ENCODE measurements at places on chromosomes 2 and 18.

GRCh38 chr2:44528595-44528994 is 166.8 kb downstream of the CAMKMT start:
- no peak for DNase-seq

DNA sequence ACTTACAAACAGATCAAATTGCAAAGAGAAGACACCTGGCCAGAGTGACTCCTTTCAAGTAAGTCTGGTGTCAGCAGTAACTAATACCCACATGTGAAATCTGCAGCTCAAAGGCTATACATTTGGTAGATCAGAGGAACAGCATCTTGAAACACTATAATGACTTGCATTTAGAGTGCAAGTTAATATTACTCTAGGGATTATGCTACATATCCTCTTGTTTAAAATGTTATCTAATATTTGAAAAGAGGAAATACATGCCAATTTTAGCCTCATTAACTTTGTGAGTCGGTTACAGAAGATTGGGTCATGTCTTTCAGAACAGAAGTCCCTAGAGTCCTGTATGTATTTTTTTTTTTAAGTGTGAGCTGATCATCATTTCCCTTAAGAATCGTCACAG is 15.2 kb downstream of the LANCL1 start:
- DNase-seq, result no peak

DNA sequence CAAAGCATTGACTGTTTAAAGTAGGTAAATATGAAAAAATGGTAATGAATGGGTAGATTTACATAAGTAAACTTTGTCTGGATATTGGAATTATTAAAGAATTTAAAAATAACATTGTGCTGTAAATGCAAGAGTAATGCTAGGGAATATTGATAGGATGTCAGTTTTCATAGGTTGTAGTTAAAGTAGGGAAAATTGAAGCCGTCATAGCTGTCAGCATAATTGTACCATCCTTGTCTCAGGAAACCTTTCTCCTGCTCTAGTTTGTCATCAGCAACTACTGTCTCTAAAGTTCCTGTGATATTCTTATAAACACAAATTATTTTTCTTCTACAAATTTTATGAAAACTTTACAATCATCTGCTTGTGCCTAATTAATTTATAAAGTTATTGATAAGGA is 10.1 kb upstream of the SPAG16 start:
- DNase-seq, result no peak

DNA sequence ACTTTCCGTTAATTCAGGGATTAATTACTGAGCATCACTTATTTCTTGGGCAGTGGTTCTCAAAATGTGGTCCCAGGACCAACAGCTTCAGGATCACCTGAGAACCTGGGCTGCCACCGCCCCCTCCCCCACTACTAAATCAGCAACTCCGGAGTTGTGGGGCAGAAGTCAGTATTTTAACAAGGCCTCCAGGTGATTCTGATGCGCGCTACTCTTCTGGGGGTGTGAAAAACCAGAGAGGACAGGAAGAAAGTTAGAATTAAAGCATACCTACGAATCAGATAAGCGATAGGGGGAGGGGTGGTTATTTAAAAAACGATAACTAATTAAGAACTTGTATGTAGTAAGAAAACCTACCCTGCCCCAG is 319 bp downstream of the ZSCAN30 start:
- no peak for DNase-seq

DNA sequence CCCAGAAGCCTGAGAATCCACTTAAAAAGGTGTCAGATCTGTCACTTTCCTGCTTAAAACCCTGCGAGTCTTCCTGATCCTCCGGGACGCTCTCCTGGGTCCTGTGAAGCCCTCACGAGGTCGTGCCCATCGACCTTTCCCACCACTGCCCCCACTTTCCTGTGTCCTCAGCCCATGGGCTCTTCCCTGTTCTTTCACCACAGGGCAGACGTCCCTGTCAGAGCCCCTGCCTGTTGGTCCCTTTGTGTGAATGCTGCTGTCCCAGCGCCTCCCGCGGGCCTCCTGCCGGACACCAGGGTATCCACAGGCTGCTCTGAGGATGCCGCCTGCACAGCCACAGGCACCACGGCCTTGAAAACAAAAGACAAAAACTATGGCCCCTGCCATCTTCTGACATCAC is 125.6 kb downstream of the TMEM18 start:
- DNase-seq, result no peak
